Urinary bladder (tissue), 4 donors: ENCODE measurements at places on chromosomes 11 and 22. TPM values are rescaled to one million over a fixed set of nuclear protein-coding genes. Genes with fewer than 3 reads are reported as not detected.

HOATZ gene
- not detected for total RNA-seq

POLR2F gene
- 24.7 TPM for total RNA-seq

GRCh38 chr11:45412051-45412471 lies 125.9 kb upstream of the SYT13 start:
- no peak for DNase-seq

DNA sequence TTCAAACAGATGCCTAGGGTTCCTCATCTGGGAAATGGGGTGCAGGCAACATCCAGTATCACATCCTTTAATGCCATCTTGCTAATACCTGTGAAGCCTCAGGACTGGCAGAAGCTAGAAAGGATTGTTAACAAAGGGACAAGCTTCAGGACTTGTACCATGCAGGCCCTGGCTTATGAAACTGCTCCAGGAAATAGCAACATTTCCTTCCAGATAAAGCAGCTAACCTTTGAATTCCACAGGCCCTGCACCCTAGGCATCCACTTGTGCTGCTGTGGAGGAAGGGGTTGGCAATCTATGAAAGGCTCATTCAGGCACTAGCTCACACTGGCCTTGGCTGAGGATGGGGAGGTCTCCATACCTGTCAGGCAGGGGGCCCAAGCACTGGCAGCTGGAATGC lies 87.2 kb downstream of the BTBD10 start:
- no peak for DNase-seq
